ENCODE measurements at places on chromosomes 13 and 19.
A peak's percentile ranks its signal among the peaks of the same experiment; 100 is the strongest.

GRCh38 chr13:94620286-94620896, 18.7 kb downstream of the GPR180 start:
- no peak for DNase-seq

- no peak for DNase-seq
These were observed 33.8 kb upstream of the GARRE1 start for GRCh38 chr19:34220472-34221063.

DNA sequence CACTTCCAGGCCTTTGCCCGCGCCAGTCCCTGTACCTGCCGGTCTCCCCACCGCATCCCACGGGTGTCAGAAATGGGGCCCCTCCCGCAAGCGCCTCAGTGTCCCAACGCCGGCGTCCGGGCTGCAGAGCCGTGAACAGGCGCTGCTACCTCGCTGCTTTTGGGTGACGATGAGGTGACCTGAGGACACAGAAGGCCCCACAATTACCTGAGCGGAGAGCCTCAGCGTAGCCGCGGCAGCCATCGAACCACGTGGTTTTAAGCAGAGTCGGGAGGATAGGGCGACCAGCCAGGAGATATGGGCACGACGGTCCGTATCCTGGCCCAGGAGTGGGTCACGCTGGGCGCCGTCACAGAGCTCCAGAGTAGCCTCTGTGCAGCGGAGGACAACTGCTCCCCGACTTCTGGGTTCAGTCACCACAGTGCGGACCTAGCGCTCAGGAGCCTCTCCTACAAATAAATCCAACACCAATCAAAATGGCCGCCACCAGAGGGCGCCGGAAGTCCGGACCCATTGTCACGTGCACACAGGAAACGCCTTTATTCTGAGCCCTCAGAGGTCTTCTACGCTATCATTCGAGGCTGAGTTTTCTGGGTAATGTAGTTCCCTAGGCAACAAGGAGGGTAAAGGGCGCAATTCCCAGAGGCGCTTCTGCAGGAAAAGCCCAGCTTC, at the start of gene ZNF814:
Gene ZNF814, minus strand, starts transcription at position 478 of the 672 bp plus-strand sequence. Its CDS starts 235 bp downstream, at position 243.
- peak; percentile 15 for DNase-seq

DNA sequence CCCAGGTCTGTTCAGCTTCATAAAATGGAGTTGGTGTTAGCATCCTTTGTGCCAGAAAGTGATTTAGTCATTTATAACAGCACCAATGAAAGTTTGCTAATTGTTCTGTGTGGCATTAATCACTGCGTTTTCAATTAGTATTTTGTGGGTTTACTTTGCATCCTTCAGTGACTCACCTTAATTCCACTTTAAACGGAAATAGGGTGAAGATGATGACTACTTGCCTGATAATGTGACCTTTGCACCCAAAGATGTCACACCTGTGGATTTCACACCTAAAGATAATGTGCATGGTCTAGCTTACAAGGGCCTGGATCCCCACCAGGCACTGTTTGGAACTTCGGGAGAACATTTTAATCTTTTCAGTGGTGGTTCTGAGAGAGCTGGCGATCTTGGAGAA, 15.0 kb downstream of the GPATCH1 start:
- DNase-seq = no peak

DNA sequence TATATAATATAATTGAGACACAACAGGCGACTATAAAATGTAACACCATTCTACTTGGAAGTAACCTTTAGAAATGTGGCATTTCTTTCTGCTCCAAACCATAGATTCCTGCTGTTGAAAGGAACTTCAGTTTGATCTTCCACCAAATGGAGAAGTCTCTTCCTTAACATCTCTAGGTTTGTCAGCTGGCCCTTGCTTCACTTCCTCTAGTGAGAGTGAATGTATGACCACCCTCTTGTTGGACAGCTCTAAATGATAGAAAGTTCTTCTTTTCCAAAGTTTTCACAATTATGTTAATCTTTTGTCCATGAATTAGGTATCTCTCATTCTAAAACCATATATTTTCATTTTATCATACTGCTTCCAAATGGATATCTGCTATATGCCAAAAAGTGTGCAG, 13.8 kb upstream of the COG6 start:
- DNase-seq = no peak

Measured in esophagus squamous epithelium (tissue), 5 donors.